CD4-positive, alpha-beta T cell treated with Interleukin-10 for 1 hour (primary cell): ENCODE measurements at places on chromosomes 13 and 19.

DNA sequence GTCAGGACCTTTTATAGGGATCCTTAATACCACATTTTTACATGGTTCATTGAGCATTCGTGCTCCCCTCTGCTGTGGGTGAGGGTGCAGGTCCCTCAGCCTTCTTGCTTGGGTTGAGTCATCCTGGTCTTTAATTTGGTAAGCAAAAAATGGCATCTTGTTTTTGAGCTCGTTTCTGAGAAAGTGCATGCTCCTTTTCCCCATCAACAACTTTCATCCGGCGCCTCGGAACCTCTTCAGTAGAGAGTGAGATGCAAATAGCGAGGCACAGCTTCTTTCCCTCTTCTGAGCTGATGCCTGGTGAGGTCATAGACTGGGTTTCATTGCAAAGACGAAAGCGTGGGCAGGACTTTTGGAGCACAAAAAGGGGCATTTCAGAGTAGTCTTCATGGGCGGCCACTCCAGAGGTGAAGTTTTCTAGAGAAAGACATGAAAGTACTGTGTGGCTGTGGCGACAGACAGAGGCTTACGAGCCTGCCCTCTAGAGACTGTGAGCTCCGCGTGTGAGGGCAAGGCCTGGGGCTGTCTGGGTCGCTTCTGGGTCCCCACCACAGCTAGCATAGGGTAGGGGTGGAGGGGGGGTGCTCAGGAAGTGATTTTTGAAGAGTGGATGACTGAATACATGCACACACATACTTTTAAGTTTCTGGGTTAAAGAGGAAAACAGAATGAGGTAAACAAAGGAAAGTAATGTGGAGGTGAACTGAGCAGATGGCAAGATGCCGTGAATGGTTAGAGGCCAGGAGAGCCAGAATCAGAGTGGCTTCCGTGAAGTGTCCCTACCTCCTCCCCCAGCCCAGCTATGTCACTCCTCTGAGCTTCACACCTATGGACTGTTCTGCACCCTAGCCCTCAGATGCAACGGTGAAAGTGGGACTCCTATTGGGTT lies 44.3 kb downstream of the BBC3 start:
- DNase-seq = peak; percentile 77

- no peak for DNase-seq
Measured at GRCh38 chr13:33509642-33510229, 224.2 kb upstream of the STARD13 start.

DNA sequence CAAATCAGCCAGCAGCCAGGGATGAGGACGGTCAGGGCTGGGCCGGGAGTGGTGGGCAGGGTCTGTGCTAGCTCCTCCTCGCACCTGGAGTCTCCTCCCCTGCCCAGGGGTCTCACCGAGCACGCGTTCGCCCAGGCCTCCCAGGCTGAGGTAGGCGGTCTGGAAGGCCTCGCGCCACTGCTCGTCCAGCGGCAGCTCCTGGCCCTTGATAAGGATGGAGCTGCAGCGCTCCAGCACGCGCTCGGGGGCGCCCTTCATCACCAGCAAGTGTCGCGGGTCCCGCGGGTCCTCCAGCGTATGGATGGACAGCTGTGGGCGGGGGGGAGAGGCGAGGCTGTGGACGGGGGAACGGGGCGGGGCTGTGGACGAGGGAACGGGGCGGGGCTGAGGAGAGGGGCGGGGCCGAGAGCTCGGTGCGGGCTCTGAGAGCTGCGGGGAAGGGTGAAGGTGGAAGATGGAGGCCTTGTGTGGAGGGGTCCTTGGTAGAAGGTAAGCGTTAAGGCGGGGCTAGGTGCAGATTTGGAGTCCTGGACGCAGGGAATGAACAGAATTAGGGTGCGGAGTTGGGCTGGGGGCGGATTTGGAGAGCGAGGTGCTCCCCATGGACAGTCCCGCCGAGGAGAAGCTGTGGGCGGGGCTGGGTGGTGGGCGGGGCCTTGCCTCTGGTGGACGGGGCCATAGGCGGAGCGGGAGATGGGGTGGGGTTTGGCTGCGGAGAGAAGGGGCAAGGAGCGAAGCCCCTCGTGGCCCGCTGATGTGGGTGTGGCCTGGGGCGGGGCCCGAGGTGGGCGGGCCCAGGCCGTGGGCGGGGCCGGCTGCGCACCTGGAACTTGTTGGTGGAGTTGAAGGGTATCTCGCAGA lies 5.7 kb downstream of the ATP4A start:
- peak; percentile 59 for DNase-seq

DNA sequence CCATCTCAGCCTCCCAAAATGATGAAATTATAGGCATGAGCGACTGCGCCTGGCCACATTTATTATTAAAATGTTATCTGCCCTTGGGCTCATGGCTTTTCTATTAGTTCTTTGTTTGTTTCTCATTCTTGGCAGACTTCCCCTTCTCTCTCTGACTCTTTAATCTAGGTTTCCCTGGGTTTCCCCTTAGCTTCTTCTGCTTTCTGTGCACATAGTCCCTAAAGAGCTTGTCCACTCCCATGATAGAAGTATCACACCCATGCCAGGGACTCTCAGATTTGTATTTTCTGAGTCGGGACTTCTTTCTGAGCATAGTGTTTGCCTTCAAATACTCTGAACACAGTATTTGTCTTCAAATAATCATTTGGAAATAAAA lies 38.6 kb upstream of the ITM2B start:
- no peak for DNase-seq

DNA sequence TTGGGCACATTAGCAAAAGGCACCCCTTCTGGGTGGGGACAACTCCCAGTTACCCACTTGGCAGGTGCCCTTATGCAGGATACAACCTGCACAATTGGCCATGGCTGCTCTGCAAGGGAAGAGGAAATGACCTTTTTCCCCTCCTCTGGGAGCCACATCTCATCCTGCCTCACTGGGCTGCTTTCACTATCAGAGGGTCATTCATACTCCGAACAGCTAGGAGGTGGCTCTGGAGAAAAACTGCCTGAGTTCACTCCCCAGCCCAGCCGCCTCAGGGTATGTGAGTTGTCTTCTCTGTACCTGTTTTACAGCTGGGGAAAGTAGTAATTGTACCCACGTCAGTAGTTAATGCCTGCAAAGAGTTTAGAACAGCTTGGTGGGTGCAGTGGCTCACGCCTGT lies 7.1 kb upstream of the ACTN4 start:
- no peak for DNase-seq

DNA sequence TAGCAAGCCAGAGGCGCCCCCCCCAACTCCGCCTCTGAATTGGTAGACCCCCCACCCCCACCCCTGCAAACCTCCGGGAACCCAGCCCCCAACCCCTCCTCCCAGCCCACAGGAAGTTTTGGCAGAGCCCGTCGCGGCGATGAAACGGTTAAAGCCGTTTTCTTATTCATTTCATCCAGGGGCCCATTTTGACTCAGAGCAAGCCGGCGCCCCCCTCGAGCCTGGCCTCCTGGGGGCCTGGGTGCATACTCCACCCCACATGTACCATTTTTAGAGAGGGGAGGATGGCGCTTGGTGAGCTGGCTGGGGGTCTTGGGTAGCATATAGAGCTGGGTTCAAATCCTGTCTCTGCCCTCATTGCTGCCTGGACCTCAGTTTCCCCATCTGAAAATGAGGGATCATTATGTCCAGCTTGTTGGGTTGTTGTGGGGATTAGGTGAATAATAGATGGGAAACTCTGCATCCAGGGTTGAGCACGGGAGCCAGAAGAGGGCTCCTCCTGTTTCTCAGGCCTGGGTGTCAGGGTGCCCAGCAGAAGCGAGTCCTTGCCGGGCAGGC lies 7.9 kb upstream of the JUNB start:
- DNase-seq = peak; percentile 48

DNA sequence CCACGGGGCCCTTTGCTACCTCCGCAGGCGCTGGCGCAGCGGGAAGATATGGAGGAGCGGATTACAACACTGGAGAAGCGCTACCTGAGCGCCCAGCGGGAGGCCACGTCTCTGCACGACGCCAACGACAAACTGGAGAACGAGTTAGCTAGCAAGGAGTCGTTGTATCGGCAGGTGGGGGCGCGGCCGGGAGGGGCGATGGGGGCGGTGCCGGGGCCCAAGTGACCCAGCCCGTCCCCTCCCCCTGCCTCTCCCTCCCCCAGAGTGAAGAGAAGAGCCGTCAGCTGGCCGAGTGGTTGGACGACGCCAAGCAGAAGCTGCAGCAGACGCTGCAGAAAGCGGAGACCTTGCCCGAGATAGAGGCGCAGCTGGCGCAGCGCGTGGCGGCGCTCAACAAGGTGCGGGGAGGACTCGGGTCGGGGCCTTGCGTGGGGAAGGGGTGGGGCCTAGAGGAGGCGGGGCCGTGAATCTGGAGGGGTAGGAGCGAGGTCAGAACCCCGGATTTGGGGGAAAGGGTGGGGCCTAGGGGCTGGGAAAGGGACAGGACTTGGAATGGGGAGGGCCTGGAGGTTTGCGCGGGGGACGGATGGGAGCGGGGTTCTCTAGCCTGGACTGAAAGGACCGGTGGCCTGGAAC lies 13.7 kb downstream of the PPFIA3 start:
- DNase-seq = peak; percentile 51

GRCh38 chr13:27360562-27360961 lies 63.9 kb upstream of the GTF3A start:
- DNase-seq = no peak

DNA sequence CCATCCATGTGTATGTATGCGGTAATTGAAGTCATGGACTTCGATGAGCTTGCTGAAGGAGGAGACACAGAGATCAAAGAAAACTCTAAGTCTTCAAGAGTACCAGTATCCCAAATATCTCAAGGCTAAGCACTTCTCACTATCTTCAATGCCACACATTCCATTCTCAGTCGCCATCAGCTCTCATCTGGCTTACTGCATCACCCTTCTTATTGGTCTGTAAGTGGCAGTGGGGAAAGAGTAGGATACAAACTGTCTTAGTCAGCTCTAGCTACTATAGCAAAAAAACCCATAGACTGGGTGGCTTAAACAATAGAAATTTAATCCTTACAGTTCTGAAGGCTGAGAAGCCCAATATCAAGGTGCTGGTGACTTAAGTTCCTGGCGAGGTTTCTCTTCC lies 218.7 kb downstream of the POSTN start:
- DNase-seq = no peak

DNA sequence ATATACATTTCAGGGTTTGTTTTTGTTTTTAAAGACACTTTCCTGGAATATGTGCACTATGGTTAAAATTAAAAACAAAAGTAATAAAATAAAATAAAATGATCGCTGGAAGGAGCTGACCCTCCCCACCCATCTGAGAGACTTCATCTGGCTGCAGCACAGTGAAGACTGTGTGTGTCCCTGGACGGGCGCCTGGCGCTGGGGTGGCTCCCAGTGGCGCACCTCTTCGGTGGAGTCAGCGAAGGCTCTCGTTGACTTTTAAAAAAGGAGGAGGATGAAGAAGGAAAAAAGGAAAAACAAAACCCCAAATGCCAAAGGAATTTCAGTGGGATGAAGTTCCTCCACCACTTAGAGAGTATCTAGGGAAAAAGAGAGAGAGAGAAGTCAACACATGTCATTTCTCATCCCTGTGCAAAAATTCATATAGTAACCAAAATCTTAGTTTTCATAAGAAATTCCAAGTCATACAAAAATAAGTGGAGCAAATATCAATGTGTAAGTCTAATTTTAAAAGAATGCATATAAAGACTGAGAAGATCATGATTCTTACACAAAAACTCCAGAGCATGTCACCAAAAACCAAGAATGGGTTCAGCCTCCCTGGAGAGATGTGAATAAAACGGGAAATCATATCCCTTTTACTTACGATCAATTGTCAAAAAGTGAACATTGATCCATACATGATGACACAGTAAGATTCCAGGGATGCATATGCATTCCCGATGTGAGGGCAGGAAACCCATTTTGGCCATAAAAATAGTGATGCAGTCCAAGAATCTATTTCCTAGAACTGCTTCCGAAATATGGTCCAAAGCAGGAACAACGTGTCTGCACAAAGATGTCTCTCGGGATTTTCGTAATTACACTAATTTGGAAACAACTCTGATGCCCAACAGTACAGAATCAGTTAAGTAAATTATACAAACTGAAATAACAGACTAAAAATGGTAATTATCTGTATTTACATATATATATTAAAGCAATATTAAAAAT lies 123.8 kb downstream of the STK24 start:
- DNase-seq = no peak

DNA sequence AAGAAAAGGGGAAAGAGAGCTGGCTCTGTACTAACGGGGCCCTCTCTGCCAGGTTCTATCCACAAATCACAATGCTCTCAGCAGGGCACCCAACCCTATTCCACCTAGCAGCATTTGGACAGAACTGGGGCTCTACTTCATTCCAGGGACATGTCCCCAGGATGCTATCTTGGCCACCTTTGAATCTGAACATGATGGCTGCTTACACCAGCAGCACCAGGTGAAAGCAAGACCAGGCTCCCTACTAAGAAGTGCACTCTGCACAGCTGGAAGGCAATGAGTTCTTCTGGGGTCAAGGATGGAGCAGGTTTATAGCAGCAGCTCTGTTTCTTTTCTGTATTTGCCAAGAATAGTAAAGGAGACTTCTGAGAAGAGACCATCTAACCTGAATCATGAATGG lies 222.4 kb downstream of the DACH1 start:
- DNase-seq = no peak

GRCh38 chr19:57363688-57364181 lies 384 bp downstream of the TRAPPC2B start:
- DNase-seq = no peak
